ENCODE measurements at places on chromosomes 6 and 20.

DNA sequence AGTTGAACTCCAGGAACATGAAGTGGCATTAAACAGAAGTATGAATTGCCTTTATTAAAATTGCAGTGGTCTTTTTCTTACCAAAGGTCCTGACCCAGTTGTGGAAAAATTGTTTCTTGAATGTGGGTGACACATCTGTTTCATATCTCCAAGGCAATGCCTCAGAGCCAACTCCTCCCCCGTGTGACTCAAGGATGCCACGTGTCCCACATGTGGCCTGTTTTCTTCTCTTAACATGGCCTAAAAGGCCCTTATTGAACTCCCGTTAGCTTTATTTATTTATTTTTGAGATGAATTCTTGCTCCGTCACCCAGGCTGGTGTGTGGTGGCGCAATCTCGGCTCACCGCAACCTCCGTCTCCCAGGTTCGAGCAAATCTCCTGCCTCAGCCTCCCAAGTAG, 128.4 kb upstream of the ESR1 start:
- no peak for DNase-seq

- DNase-seq, result no peak
Measured at GRCh38 chr20:50394569-50394968, 115.6 kb upstream of the PTPN1 start.

- peak; percentile 52 for DNase-seq
Measured at GRCh38 chr6:169723200-169723909, 945 bp downstream of the PHF10 start.

- no peak for DNase-seq
Measured at GRCh38 chr20:44110816-44111568, 76.0 kb downstream of the JPH2 start.

DNA sequence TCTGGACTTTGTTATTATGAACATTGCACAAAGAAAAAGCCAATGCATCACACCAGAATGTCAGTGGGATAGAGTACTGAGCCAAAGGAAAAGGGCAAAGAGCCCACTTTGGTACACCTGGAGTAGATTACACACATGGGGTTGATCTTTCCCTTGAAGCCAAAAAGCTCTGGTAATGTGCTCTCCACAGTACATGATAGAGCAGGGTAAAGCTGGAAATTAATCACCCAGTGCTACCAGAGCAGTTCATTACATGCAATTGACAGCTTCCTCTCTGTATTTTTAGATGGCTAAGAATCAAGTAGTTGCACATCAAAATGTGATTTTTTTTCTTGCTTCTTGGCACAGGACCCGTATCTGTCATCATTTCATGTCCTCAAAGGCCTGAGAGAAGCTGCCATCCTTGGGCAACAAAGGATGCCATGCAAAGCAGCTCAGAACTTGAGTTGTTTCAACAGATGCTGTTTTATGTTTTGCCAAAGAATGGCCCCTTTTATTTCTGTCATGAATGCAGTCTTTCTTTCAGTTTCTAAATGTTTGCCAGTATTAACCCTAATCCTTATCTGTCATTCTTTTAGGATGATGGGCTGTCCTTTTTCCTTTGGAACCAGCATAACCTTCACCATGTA, 88.1 kb downstream of the HDGFL1 start:
- no peak for DNase-seq

GRCh38 chr6:137297887-137298286, 78.7 kb upstream of the IFNGR1 start:
- DNase-seq, result no peak

DNA sequence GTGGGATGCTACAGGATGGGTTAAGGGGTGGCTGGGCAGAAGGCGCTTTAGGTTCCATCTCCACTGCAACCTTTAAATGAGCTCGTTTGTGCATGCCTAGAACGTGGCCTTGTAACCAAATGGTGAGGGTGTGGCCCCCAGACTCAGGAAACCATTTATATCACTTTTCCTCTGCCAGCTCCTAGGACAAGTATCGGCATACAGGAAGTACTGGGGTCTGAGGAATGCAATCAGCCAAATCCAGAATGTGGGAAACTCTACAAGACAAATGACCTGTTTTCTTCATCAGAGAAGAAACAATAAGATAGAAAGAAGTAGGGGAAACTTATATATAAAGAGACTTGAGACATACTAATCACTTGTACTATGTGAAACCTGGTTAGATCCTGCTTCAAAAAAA, 21.2 kb downstream of the AK9 start:
- DNase-seq, result no peak

GRCh38 chr6:16355238-16355637, 116.9 kb downstream of the GMPR start:
- DNase-seq, result no peak

GRCh38 chr6:36618366-36619355, 24.5 kb downstream of the SRSF3 start:
- DNase-seq, result no peak

DNA sequence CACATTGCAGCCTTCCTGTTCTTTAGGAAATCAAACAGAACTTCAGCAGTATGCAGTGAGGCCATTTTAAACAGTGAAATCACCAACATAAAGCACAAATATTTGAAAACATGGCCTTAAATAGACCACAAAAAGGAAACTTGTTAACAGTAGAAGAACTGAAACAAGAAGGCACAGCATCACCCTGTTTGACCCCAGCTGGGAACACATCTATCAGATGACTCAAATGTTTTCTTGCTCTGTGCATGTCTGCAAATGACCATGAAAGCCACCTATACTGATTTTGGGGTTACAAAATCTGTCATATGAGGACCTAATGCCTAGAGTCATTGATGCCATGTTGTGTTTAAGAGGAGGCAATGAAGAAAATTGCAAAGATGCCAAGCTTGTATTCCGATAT, 123.8 kb upstream of the ADGRF1 start:
- no peak for DNase-seq

DNA sequence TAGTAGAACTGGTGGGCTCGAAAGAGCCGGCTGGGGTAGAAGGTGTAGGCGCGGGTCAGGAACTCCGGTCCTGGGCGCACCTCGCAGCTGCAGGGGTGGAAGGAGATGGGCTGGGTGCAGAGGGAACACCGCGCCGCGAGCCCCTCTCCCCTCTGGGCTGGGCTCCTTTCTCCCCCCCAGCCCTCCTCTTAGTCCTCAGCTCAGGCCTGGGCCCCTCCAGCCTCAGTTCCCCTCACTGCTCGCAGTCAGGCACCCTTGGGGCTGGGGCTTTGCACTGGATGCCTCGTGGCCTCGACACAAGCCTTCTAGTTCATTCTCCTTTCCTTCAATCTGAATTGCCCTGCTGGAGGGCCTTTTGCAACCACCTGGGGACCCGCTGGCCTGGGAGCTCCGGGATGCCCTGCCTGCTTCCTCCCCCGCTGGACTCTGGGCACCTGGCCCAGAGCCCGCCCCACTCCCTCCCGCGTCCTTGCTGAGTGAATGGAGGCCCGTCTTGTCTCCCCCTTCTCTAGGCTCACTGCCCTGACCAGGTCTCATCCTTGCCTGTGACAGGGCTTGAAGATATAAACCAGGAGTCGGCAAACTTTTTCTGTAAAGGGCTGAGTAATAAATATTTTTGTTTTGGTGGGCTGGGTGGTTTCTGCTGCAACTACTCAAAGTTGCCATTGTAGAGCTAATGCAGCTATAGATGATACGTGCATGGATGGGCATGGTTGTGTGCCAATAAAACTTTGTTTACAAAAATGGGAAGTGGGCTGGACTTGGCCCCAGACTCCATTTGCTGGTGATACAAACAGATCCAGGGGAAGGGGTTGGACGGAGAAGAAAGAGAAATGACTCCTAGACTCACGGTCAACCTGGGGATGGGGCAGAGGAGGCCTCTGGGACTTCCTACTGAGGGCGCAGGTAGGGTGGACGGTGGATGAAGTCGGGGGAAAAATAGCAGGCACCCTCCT, 47.3 kb downstream of the APCDD1L start:
- no peak for DNase-seq

DNA sequence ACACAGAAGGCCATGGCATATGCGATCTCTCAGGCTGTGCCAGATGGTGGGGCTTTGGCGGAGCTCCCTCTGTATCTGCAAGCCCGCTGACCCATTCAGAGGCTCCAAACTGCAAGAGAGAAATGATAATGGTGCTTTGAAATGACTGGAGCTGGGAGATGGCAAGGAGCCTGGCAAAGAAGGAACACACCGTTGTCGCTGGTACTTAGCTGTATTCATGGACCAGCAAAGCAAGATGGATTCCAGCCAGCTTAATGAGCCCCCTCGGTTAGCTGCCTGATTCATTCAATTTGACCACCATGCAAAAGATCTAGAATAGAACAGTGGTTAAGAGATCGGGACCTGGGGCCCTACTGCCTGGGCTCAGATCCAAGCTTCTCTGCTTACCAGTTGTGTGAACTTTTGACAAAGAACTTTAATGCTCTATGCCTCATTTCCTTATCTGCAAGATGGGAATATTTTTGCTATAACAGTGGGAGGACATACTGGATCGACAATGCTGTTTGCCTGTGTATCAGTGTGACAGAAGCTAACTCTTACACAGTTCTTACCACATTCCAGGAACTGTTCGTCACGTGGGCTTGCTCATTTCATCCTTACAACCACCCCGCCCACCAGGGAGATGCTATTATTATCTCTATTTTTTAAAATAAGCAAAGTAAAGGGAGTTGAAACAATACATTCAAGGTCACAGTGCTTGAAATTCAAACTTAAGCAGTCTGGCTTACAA, 317.8 kb upstream of the SULF2 start:
- DNase-seq, result no peak

DNA sequence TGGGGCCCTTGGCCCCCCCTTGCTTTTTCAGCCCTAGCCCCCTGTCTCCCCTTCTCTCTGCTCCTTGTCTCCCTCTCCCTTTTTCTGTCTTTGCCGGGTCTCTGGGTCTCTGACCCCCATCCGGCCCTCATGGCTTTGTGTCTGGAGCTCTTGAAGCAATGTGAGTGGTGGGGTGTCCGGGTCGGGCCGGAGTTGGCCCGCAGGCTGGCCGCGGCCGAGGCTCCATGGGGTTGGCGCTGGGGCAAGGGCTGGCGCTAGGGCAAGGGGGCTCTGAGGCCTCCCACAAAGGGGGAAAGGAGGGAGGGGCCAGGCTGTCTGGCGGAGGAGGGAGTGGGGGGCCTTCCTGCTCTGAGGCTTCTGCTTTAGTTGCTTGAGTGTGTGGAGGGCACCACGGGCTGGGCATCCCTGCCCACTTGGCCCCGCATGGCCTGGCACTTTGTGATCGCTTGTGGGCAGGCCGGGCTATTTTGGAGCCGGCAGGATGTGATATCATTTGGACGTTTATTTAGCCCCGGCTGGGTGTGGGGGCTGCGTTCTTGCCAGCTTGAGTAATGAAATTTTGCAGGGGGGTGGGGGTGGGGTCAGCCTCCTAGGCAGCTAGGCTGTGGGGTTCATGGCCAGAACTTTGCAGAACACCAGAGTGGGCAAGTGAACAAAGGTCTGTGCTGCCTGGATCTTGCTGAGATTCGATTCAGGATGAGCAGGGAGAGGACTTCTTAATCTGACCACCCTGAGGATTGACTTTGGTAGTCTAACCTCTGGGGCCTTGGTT, 78.7 kb upstream of the MYL9 start:
- no peak for DNase-seq

DNA sequence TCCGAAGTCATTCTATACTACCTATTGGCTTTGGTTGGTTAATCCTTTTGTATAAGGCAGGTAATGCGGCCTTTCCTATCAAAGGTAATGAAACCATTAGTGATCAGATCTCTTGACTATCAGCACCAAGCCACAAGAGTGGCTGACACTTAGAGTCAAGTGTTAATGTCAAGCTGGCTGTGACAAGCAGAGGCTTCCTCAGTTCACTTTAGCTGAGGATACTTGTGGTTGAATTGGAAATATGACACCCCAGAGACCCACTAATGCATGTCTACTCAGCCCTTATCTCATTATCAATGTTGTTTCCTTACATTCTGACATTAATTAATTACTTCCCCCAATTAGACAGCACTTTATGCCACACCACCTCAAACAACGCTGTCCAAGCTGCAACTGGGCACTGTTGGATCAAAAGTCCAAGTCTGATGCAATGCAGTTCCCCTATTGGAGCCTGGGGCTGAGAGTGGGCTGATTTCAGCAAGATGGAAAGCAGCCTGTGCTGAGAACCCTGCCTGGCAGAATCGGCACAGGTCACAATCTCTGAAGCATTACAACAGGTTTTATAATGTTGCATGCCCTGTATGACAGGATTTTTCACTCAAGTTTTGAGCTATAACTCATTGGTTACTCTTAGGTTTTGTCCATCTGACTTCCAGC, 273.5 kb downstream of the COL12A1 start:
- DNase-seq, result no peak

GRCh38 chr6:24883618-24884017, 52.1 kb downstream of the RIPOR2 start:
- no peak for DNase-seq

DNA sequence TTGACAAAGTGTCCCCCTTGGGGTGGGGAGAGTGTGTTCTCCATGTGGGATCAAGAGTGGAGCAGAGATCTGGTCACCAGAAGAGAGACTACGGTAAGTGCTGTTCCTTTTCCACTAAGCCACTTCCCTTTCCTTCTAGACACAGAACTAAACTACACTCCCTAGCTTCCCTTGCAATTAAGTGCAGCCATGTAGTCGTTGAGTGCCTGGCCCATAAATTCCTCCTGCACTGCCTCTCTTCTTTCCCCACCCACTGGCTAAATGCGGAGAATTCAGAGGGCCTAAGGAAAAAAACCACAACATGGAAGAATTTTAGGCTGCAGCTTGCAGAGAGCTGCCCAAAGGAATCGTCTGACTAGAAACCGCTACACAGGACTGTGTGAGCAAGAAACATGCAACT, 1.5 kb downstream of the WDR27 start:
- DNase-seq, result no peak

DNA sequence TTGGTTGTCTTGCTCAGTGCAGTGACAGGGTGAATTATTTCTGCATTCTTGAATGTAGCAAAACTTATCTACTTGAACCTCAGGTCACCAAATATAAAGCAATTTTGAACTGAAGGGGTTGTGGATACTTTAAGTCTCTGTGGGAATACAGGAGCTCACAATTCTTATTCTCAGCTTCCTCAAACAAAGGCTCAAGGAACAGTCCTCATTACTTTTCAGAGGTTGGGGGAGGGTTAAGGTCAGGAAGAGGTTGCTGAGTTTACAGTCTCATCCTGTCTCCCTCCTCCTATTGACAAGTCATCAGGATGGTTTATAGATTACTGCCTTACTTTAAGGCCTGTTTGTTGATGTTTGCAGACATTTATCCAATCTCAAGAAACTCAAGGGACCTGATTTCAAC, 143.6 kb upstream of the SPACA1 start:
- DNase-seq, result no peak

DNA sequence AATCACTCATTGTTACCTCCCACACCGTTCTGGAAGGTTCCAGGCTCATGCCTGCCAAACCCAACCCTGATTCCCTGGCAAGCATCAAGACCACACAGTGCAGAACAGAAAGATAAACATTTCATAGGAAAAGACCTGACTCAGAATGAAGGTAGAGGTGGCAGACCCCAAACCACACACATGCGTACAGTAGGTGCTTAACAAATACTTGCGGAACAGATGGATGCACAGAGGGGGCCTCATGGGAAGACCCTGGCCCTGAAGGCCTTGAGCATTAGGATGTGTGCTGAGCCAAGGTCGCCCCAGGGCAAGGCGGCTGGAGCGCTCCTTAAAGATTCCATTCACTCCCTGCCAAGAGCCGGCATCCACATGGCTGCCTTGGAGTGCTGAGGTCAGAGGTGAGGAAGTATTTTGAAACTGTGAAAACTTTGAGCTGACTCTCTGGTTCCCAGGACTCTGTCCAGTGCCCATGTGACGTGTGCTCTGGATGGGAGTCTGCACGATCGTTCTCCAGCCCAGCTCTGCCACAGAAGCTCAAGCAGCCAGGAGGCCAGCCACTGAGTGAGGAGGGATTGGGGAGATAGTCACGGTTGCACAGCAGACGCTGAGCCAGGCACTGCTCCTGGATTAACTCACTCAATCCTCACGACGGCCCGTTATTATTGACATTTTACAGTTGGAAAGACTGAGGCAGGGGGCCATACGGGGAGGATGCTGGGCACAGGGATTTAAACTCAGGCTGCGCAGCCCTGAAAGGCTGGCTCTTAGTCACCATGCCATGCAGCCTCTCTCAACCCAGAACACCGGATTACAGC, 65.5 kb upstream of the AFDN start:
- DNase-seq, result no peak

Measured in stimulated activated CD4-positive, alpha-beta T cell treated with anti-CD3 and anti-CD28 coated beads, TNF-alpha, amount 100 ng/mL, for 1 hour (primary cell).